ENCODE measurements at places on chromosomes 2 and 18. TPM values are rescaled to one million over a fixed set of nuclear protein-coding genes. Genes with fewer than 3 reads are reported as not detected.

The CDH19 gene
- not detected for total RNA-seq

The FRZB gene
- total RNA-seq, result 0.32 TPM

The C2orf80 gene
- not detected for total RNA-seq

The ANKZF1 gene
- total RNA-seq, result 24.8 TPM

The RGPD8 gene
- total RNA-seq, result 18.2 TPM

The SRD5A2 gene
- total RNA-seq, result 11.4 TPM

The DGUOK gene
- total RNA-seq, result 49.5 TPM

The PHOSPHO2 gene
- 3.5 TPM for total RNA-seq

The EMX1 gene
- not detected for total RNA-seq

The OXER1 gene
- total RNA-seq, result 0.32 TPM

The ICA1L gene
- total RNA-seq, result 6.5 TPM

The UPP2 gene
- total RNA-seq, result not detected

The HOXD8 gene
- 25.5 TPM for total RNA-seq

The SERPINB11 gene
- not detected for total RNA-seq

The POTEJ gene
- total RNA-seq, result not detected

The DLX1 gene
- total RNA-seq, result 2.9 TPM

The CTDSP1 gene
- total RNA-seq, result 85.5 TPM

The AQP12B gene
- total RNA-seq, result not detected

The PLA2R1 gene
- 30.8 TPM for total RNA-seq

The CYP26B1 gene
- 10.2 TPM for total RNA-seq

The PDCD1 gene
- total RNA-seq, result not detected

The SMC6 gene
- 19.1 TPM for total RNA-seq

The TDRD15 gene
- total RNA-seq, result not detected

The PLB1 gene
- total RNA-seq, result 1.8 TPM

Measured in hair follicle dermal papilla cell (primary cell).